EL (cell line): ENCODE measurements at places on chromosomes 7 and 10.

DNA sequence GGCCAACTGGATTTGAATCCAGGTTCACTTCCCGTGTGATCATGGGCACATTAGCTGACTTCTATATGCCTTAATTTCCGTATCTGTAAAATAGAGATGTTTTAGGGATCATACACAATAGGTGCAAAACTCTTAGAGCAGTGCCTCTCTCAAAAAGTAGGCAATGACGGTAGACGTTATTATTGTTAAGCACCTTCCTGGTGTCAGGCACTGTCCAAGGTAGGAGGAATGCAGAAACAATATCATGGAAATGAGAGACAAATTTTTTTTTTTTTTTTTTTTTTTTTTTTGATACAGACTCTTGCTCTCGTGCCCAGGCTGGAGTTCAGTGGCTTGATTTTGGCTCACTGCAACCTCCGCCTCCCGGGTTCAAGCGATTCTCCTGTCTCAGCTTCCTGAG lies 8.1 kb downstream of the TMEM248 start:
- no peak for DNase-seq

- no peak for DNase-seq
Measured at GRCh38 chr7:114930107-114930661, 8.3 kb downstream of the MDFIC start.

DNA sequence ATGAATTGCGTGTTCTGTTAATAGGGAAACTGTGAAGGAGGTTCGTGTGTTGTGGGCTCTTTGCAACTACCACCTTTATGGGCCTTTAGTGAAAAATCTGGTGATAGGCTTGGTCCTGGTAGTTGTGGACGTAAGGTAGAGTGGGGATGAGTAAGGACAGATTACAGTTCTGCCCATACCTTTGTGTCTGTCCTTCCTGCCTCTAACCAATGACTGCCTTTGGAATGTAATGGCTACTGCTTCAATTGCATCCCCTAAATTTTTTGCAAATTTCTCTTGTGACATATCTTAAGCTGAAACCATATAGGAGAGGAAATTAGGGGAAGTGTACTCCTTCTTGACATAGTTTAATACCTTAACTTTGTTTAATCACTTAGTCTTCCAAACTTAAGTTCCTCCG lies 82.3 kb downstream of the ADK start:
- DNase-seq = no peak

DNA sequence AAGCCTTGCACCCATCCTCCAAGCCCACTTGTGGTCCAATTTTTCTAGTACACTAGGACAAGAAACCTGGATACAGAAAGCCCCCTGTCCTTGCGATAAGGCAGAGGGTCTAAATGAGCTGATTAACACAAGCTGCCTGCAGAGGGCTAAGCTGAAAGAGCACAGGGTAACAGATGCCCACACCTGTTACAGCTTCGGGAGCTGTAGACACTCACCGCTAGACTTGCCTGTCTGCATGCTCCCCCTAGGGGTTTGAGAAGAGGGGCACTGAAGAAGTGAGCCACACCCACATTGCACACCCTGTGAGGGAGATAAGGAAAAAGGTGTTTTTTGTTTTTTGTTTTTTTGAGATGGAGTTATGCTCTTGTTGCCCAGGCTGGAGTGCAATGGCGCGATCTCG lies 386.5 kb upstream of the AUTS2 start:
- no peak for DNase-seq

DNA sequence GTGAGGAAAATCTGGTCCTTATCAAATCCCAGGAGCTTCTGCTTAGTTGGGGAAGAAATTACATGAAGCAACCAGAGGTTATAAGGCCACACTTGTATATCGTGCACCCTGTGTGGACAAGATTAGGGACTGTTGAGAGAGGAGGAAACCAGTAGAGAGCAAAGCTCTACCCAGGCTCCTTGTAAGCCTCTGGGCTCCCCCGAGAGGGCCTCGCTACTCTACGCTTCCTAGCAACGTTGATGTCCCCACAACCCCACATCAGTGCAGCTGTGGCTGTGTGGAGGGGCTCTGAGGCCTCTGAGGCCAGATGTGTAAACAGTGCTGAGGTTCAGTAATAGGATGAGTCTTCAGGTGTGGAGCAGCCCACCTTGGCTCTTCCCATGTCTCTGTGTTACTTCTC lies 16.0 kb downstream of the HIF1AN start:
- no peak for DNase-seq

DNA sequence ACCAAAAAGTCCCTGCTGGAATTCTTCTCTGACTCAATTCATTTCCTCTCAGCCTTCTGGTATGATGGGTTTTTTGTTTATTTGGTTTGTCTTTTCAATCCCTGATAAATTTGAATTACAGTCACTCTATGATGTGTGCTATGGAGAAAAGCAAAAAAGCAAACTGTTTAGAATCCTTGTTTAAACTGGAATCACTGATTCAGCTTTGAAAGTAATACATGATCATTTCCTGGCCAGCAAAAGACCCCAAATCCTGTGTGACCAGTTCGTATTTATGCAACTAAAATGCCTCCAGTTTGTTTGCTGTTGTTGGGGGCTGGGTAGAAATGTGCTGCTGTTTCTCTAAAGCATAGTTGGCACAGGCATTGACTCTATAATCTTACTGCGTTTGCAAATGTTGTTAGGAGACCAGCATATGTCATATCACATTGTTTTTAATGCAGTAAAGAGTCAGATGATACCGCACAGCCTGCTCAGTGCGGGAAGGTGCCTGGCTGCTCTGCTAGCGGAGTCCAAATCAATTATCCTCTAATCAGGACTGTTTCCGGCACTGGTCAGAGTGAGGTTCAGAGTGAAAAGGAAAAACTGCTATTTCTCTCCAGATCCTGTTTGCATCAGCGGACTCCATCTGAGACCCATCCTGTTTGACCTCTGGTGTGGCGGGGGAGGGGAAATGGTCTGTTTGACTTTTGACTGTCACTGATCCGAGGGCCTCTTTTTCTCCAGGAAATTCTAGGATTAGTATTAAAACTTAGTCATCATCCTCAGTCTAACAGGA lies 40.6 kb upstream of the ADD3 start:
- DNase-seq = peak; percentile 64

- no peak for DNase-seq
Measured at GRCh38 chr7:53470336-53470970, 435.0 kb downstream of the POM121L12 start.

DNA sequence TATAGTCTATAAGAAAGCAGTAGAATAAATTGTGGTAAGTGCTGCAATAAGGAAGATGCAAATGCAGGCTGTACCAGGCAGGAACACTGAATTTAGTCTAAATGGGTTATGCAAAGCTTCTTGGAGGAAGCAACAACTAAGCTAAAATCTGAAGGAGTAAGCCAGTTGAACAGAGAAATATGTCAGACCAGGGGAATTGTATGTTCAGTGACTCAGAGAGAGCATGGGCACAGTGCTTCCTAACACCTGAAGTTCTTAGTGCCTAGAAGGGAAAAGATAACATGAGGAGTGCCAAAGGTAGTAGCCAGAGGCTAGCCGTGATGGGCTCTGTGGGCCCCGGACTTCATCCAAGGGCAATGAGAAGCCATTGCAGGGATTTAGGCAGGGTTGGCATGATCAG lies 204.1 kb upstream of the KMT2E start:
- DNase-seq = no peak

DNA sequence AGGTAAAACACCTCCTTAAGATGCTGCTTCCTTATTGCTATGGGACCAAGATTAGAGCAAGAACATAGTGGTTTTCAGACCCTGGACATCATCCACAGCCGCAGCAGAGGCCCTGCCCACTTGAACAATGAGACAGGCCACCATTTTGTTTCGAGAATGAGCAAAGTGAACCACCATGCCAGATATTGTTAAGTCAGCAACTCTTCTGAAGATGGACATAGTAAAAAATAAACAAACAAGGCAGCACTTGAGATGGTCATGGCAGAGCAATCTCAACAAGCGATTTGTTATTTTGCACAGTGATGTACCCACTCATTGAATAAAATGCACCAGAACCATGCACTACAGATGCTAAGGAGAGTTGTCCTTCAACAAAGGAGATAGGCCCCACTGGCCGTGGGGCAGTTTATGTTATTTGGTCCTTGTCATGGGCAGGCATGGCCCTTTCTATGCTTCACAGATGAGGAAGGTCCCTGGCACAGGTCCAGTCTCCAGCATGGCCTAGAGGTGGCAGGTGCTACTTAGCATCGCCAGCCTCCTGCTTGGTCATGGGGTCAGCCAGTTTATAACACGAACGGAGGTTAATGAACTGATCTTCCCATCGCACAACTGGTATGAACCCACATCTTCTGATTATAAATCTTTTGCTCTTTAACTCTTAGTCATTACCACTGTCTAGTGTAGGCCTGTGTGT lies 44.1 kb downstream of the IKZF1 start:
- DNase-seq = no peak

- DNase-seq = no peak
Measured at GRCh38 chr7:158549176-158549615, 38.4 kb downstream of the PTPRN2 start.

DNA sequence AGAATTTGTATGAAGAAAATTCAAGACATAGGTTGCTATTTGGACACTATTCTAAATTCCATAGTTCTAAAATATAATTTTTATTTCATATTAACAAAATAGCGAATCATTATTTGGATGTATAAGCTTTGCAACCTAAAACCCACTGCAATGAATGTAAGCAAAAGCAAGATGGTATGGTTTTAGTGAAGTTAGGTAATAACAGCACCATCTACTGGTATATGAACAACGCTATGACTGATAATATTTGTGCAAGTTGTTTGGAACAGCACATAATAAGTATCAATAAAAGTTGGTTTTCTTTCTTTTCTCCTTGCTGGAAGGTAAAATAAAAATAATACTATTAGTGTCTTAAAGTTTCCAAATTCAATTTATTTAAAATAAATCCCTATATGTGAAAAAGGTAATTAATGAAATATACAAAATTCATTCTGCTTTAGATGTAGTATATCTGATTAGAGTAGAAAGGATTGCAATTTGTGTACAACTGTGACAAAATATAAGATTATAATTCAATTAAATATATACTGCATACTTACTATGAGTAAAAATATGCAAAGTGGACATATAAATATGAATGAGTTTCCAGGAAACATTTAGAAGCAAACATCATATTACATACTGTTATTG lies 79.0 kb upstream of the LSM8 start:
- no peak for DNase-seq

- DNase-seq = peak; percentile 50
Measured at GRCh38 chr7:135490783-135491182, 19.1 kb downstream of the CNOT4 start.

GRCh38 chr7:90155206-90155605 lies 937 bp downstream of the STEAP1 start:
- DNase-seq = no peak

- DNase-seq = no peak
Measured at GRCh38 chr7:35714407-35714806, 19.5 kb upstream of the HERPUD2 start.

- DNase-seq = no peak
Measured at GRCh38 chr10:47306387-47307210, 6.6 kb downstream of the GDF10 start.

DNA sequence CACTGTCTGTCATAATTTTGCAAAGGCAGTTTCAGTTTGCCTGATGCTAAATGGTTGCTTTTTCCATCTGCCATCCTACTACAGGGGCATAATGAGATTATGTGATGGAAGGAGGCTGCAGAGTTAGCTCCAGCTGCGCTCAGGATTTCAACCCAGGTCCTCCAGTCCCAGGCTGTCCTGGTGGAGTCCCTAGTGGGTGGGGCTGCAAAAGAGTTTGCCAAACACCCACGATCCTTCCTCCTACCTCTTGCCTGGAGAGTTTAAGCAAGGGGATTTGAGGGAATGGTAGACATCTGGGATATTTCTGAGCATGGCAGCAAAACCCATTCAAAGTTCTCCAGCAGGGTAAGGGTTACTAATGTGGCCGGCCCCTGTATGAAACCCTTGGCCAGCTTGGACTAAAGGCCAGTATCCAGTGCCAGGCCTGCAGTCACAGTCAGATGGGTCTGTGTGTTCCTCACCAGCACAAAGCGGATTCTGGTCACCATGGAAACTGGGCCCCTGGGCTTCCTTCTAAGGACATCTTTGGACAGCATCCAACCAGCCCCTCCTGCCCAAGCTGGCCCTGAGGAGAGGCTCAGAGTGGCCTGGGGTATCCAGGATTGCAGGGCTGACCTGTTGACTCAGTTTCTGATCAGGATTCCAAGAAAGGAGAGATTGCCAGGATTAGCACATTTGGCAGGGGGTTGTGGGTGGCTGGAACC lies 42.7 kb upstream of the CHST3 start:
- DNase-seq = no peak

DNA sequence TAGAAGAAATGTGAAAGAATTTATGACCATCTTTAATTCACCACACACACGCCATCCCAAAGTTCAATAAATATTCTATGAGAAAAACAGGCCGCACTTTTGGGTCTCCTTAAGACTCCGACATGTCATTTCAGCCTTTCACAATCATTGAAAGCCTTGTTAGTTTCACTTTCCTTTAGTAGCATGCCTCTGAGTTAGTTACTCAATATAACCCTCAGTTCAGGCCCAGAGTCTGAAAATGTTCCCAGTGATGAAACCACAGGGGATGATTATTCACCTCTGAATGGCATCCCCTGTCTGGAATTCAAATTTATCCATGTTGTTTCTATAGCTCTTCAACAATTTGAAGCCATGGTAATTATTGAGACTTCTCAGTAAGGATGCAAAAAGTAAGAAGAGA lies 278.1 kb upstream of the NRP1 start:
- peak; percentile 52 for DNase-seq

- DNase-seq = no peak
Measured at GRCh38 chr7:98222533-98223195, 11.4 kb downstream of the BHLHA15 start.

- DNase-seq = no peak
Measured at GRCh38 chr10:85193796-85194195, 865.4 kb downstream of the CCSER2 start.

GRCh38 chr10:117411479-117412399 lies 36.5 kb upstream of the PDZD8 start:
- DNase-seq = no peak

GRCh38 chr7:151060113-151060415 lies 675 bp downstream of the SLC4A2 start:
- no peak for DNase-seq

GRCh38 chr7:155752756-155753445 lies 59.4 kb downstream of the SHH start:
- DNase-seq = no peak

- no peak for DNase-seq
Measured at GRCh38 chr7:100859856-100860255, 7.3 kb upstream of the TRIP6 start.

GRCh38 chr7:56199639-56200038 lies 83.4 kb upstream of the NUPR2 start:
- no peak for DNase-seq

- DNase-seq = no peak
Measured at GRCh38 chr7:136146925-136147324, 169.8 kb upstream of the MTPN start.

- DNase-seq = no peak
Measured at GRCh38 chr7:78399033-78399769, 600.6 kb downstream of the PHTF2 start.

DNA sequence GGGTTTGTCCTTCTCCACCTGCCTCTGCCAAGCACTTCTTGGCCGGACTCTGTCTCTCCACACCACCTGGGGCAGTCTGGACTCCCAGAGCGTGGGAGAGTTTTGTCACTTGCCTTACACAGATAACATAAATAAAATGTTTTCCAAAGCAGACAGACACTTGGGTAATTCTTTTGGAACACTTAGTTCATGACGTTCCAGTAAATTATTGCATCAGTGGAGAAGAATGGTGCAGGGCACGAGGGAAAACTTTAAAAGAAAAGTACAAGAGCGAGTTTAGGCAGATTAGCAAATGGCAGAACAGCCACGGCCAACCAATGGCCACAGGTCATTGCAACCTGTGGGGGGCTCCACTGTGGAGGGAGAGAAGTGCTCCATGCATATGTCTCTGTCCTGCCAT lies 170.6 kb upstream of the GRB10 start:
- no peak for DNase-seq
